ENCODE measurements at places on chromosomes 3 and 15.
A peak's percentile ranks its signal among the peaks of the same experiment; 100 is the strongest.

DNA sequence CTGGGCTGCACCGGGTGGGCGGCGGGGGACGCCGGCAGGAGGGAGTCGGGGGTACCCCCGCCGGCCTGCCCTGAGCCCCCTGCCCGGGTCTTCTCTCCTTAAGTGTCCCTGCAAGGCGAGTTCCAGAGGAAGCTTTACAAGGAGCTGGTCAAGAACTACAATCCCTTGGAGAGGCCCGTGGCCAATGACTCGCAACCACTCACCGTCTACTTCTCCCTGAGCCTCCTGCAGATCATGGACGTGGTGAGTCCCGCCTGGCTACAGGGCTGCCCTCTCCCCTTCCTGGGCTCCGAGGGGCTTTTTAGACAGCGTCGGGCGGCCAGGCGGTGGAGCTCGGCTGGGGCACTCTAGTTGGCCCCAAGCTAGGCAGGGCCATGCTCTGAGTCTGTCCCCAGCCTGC is 480 bp downstream of the CHRNA7 start:
- no peak for DNase-seq

- no peak for DNase-seq
Measured at GRCh38 chr3:163562625-163563024, 1515.7 kb downstream of the SI start.

- DNase-seq = no peak
Measured at GRCh38 chr3:25229586-25229985, 198.5 kb upstream of the RARB start.

DNA sequence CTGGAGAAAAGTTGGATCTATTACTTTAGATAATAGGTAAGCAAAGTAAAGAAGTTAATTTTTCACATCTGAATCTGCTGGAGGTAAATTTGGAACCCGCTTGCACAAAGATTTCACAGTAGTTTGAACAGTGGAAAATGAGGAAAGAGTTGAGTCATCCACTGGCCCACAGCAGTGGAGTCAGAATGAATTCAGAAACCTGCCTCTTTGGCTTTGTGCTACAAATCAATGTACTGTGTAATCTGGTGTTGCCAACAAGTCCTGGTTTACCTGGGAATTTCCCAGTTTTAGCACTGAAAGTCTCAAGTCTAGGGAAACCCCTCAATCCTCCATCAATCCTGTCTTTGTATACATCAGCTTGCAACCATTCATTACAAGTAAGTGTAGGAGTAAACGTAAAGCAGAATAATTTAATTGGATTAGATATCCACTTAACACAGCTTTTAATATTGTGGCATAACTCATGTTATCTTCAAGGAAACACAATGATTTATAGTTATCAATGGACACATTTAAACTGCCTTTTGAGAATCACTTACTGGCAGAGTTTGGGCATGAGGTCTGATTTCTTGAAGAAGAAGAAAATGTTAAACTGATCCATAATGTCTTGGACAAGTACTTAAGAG is 100.6 kb downstream of the DCLK3 start:
- no peak for DNase-seq

DNA sequence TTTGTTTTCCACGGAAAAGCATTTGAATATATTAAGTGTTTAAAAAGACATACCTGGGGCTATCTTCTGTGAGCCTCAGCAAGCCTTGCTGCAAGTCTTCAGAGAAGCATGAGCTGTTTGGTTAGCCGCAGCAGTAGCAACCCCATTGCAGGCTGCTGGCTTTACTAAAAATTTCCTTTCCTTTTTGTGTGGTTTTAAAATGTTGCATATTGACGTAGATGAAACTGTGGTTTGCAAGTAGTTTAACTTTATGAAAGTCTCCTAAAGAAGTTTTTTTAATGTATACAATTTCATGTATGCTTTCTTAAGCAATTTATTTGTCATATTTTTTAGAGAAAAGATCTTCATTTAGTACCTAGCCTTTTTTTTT is at the start of gene GPR171:
GPR171 (minus strand) TSS at position 166 of the 370 bp plus-strand sequence. CDS start 3,830 bp downstream, outside the sequence.
- peak; percentile 72 for DNase-seq

DNA sequence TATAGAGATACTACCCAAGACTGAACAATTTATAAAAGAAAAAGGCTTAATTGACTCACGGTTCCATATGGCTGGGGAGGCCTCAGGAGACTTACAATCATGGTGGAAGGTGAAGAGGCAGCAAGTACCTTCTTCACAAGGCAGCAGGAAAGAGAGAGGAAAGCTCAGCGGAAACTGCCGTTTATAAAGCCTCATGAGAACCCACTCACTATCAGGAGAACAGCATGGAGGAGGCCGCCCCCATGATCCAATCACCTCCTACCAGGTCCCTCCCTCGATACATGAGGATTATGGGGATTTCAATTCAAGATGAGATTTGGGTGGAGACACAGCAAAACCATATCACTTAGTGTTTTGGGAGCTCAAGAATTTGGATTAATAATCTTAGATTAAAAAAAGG is 240.2 kb downstream of the UACA start:
- no peak for DNase-seq

DNA sequence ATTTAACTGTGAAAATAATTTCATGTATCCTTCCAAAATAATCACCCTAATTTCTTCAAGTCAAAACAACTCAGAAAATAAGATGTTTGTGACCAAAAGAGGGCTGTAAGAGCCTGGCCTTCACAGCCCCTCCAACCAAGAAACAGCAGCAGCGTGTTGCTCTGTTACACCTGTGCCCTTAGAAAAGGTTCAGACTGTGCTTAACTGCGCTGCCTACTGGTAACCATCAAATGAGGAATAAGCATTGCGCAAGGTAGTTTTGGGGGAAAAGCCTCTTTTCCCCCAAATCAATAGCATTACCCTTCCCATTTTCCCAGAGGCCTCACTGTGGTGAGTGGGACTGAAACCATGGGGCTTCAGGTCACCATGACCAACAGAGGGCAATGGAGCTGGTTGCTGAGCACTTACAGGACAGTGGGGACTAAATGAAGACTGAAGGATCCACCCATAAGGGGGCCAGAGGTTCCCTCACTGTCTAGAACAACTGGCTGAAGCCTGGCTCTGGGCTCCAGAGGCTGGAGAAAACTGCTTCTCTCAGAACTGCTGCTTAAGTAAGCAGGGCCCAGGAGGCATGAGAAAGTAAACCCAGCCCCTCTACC is 110.7 kb downstream of the PLCH1 start:
- no peak for DNase-seq

- DNase-seq = no peak
Measured at GRCh38 chr3:480070-480469, 283.5 kb downstream of the CHL1 start.

GRCh38 chr3:111336511-111336910 is 205.5 kb upstream of the CD96 start:
- no peak for DNase-seq

GRCh38 chr3:195397524-195397923 is 45.3 kb downstream of the ACAP2 start:
- DNase-seq = no peak

DNA sequence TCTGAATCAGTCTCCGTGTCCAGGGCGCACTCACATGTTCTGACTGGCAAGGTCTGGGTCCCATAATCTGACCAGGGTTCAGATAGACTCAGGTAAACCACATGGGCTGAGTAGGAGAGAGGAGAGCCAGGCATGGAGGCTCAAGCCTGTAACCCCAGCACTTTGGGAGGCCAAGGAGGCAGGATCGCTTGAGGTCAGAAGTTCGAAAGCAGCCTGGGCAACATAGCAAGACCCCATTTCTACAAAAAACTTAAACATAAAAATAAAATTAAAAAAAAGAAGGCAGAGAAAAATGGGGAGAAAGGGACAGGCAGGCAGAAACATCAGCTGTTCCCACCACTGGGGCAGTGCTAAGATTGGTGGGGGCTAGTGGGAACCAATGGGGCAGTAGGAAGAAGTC is 5.4 kb downstream of the TMEM43 start:
- DNase-seq = no peak

GRCh38 chr3:78430741-78431140 is 1337.1 kb downstream of the ROBO1 start:
- no peak for DNase-seq

DNA sequence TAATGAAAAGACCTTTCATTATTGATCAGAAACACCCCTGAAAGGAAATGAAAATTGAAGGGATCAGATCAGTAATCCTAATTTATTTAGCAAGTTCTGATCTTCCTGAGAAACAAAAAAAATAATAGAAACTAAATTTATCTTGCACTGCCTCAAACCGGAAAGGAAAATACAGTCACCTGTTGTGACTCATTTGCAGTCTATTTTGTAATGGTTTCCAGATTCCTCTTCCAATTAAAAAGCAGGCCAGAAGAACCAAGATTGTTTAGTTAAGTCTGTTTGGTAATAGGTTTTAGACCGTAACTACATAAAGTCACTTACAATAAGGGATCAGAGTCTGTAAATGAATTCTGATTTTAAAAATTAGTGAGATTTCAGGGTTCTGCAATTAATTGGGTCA is 49.7 kb upstream of the ATOSA start:
- no peak for DNase-seq

GRCh38 chr15:97115761-97116070 is 785.2 kb downstream of the NR2F2 start:
- no peak for DNase-seq

DNA sequence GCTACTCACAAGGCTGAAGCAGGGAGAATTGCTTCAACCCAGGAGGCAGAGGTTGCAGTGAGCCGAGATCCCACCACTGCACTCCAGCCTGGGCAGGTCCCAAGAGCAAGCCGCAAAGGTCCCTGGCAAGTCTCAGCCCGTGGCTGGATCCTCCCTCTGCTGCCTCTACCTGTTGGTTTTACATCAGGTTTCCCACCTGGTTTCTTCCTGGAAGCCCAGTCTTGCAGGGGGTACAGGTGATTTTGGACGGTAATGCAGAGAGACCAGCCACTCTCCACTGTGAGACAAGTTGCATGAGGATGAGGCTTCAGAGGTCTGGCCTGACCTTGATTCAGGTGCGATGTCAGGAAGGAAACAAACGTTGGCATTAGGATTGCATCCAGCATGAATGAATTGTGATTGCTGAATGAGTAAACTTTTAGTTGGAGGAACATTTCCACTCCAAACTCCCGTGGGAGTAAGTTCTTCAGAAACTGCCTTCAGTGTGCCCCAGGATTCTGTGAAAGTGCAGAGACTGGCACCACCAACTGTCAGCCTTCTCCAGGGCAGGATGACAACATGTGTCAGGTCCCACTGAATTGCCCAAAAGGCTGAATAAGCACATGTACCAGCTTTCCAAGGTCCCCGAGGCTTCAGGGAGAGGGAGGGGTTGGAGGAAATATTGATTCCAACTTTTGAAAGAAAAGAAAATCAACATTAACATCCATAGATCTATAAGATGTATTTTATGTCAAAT is 189.4 kb downstream of the TJP1 start:
- DNase-seq = no peak

DNA sequence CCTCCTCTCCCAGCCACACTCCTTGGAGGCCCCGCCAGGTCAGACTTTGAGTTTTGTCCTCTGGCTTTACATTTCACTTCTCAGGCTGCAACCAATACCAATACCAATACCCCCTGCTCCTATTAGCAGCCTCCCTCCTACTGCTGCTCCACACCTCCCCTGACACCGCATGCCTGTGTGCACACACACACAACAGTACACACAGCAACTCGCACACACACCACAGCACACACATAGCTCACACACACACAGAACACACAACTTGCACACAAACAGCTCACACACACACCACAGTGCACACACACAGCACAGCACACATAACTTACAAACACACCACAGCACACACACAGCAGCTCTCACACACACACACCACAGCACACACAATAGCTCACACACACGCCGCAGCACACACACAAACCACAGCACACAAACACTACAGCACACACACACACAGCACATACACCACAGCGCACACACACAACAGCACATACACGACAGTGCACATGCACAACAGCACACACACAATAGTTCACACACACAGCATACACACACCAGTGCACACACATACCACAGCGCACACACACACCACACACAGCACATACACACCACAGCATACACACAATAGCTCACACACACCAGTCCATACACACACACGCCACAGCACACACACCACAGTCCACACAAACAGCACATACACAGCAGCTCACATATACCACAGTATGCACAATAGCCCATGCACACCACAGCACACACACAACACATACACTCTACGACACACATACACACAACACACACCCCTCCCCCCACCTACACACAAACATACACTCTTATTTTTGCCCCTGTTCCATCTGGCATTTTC is 204.7 kb downstream of the UACA start:
- peak; percentile 16 for DNase-seq

- DNase-seq = no peak
Measured at GRCh38 chr3:144864646-144865045, 893.0 kb downstream of the DIPK2A start.

GRCh38 chr3:65268426-65268825 is 580.6 kb upstream of the ADAMTS9 start:
- no peak for DNase-seq

DNA sequence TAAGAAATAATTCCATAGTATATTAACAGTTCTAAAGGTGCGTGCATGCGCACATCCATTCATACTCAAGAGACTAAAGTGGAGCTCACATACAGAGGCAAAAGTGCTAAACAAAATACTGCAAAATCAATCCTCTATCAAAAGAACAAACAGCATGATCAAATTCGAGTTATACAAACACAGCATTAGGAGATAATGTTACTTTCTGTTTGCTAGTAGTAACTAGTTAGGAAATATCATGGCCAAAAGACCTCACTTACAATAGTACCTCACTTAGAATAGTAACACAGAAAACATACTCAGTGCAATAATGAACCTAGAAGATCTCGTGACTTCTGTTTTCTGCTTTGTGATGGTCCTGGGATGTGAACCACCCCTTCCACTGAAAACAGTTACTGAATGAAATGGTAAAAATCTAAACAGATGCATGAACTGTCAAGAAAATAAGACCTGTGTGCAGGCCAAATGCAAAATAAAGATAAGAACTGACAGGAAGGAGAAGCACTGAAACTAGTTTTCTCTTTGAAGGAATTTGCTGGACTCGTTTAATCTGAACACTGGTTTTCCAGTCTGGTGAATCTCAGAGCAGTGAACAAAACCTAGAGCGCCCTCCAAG is 20.9 kb upstream of the CEMIP start:
- DNase-seq = no peak

DNA sequence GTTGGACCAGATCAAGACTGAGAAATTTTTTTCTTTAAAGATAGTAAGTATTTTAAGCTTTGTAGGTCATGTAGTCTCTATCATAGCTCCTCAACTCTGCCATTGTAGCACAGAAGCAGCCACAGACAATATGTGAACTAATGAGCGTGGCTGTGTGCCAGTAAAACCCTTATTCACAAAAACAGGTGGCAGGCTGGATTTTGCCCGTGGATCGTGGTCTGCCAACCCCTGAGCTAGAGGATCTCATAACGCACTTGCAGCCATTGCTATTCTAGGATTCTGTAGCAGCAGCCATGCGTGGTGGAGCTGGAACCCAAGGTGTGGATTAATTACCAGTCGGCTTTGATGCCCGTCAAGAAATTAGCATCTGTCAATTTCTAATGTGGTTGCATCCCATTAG is 68.7 kb upstream of the PLXNA1 start:
- DNase-seq = no peak

GRCh38 chr3:24177201-24177600 is 232.1 kb downstream of the NR1D2 start:
- DNase-seq = no peak

Data from CD4-positive, alpha-beta T cell treated with Interleukin-6 for 4 hours (primary cell).